ENCODE measurements at places on chromosomes 11 and 22.
A peak's percentile ranks its signal among the peaks of the same experiment; 100 is the strongest.

DNA sequence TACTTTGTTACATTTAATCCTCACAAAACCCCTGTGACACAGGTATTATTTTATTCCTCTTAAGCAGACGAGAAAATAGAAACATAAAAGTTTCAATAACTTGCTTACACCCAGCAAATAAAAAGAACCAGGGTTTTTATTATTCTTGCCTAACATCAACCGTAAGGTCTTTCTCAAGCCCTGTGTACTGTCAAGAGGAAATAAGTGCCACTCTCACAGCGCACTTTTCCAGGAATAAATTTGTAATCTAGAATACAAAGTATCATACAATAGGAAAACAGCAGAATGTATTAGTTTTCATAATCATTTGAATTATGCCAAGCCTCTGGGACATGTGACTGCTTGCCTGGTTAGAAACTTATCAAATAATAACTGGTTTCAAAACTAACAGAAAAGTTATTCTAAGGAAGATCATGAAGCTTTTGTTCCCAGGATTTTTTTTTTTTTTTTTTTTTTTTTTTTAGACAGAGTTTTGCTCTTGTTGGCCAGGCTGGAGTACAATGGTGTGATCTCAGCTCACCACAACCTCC is 7.4 kb downstream of the CCDC34 start:
- no peak for DNase-seq

DNA sequence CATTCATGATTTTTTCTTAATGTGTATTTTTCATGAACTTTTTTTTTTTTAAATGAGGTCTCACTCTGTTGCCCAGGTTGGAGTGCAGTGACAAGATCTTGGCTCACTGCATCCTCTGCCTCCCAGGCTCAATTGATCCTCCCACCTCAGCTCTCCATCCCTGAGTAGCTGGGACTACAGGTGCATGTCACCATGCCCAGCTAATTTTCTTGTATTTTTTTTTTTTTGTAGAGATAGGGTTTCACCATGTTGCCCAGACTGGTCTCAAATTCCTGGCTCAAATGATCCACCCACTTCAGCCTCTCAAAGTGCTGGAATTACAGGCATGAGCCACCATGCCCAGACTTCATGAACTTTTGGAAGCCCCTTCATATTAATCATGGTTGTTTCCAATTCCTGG is 49.7 kb downstream of the ADAMTS15 start:
- no peak for DNase-seq

- DNase-seq = no peak
Measured at GRCh38 chr11:102184269-102184987, 74.2 kb downstream of the YAP1 start.

- peak; percentile 53 for DNase-seq
Measured at GRCh38 chr11:133134314-133135173, 397.8 kb downstream of the OPCML start.

DNA sequence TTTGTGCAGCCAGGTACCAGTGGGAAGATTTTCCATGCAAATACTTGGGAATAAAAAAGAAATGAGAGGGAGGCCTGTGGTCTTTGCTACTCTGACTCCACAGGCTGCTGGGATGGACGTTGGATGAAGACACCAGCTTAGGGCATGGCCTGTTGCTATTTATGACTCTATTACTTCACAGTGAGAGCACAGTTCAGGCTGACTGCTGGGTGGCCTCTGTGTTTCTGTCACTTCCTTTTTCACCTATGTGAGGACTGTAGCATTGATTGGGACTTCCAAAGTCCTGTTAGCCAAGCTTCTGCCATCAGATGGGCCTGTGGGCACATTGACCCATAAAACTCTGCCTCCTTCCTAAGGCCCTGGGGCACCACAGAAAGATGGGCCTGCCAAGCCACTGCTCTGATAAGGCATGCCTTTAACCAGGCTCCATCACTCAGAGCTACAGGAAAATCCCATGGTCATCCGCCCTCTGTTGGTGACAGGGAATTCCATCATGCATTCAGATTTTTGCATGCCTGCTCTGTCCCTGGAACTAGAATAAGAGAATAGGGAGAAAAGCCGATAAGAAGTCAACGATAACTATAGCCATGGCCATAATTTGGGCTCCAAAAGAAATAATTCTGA is 64.6 kb downstream of the KCNJ1 start:
- DNase-seq = no peak

DNA sequence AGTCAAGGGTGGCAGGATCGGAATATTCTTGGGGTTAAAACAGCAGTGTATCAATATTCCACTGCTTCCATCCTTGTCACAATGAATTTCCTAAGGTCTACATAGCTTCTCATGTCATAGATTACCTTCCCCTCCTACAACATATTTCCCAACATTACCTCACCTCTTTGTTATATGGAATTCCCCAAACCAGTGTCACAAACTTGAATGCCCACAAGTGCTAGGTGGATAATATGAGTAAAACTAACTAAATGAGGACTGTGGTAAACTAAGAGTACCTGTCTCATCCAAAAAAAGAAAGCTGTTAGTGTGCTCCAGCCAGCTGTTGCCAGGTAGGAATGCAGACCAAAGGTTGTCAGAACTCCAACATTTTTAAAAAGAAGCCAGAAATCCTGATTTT is 17.0 kb upstream of the NUCB2 start:
- DNase-seq = no peak

GRCh38 chr22:37239336-37240239 is 4.5 kb downstream of the RAC2 start:
- no peak for DNase-seq

GRCh38 chr22:45444168-45444567 is 30.7 kb downstream of the RIBC2 start:
- no peak for DNase-seq

- DNase-seq = no peak
Measured at GRCh38 chr11:66106786-66107599, 36.9 kb downstream of the PACS1 start.
